Activated CD8-positive, alpha-beta memory T cell treated with anti-CD3 and anti-CD28 coated beads for 48 hours (primary cell): ENCODE measurements at places on chromosomes 16 and 17.
A peak's percentile ranks its signal among the peaks of the same experiment; 100 is the strongest.

GRCh38 chr16:73183611-73184092, 135.7 kb upstream of the ZFHX3 start:
- DNase-seq, result no peak

GRCh38 chr16:86664522-86665318, 86.4 kb downstream of the FOXL1 start:
- DNase-seq, result peak; percentile 32

DNA sequence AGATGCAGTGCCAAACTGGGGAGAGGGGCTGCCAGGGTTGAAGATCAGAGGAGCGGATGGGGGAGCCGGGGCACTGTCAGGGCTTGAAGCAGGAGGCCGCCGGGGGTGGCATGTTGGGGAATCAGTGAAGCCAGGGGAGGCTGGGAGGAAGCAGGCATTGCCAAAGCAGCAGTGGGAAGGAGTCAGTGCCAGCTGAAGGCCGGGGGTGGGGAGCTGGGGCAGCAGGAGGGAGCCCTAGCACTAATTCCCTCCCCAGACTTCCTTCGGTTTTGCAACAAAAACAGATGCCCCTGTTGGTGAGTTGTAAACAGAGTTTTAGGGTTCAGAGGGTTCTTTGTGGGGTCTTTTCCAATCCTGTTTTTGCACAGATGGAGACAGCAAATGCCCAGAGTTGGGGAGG, 10.9 kb upstream of the TAC4 start:
- no peak for DNase-seq

DNA sequence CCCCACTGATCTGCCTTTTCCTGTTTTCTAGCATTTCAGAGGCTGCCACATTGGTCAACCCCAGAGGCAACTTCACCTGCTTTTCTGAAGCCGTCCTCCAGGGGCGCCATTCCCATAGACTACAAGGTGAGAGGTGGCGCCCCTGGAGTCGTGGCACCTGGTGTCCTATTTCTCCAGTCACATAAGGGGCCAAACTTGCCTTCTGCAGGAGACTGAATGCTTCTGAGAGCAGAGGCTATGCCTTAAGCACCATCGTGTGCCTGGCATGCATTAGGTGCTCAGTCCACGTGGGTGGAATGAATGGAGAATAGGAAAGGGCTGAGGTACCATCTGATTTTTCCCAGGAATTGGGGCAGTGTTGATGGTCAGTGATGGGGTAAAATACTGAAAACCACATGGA, 164.8 kb downstream of the HAPSTR1 start:
- peak; percentile 7 for DNase-seq

DNA sequence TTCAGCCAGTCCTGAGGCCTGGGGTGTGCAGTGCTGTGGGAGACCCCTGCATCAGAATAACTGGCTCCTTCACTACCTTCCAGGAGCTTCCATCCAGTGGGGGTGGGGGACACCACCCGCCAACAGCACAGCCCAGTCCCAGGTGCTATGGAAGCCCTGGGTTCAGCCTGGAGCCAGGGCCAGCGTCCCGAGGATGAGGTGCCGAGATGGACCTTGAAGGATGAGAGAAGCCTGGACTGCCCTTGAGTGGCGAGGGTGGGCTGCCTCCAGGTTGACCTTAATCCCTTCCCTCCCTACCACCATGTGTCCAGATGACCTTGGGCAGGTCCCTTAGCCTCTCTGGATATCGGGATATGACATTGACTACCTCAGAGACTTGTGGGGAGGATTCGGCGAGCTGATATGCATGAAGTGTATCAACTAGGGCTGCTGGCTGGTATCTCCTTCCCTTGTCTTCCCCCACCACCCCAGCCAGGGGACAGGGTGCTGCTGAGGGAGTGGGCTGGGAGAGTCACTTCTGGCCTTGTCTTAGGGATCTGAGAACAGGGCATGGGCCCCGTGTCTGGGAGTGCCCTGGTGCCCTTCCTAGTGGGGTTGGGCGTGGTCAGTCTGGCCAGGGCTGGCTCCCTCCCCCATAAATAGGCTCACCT, 14.2 kb upstream of the LASP1NB start:
- DNase-seq, result no peak

DNA sequence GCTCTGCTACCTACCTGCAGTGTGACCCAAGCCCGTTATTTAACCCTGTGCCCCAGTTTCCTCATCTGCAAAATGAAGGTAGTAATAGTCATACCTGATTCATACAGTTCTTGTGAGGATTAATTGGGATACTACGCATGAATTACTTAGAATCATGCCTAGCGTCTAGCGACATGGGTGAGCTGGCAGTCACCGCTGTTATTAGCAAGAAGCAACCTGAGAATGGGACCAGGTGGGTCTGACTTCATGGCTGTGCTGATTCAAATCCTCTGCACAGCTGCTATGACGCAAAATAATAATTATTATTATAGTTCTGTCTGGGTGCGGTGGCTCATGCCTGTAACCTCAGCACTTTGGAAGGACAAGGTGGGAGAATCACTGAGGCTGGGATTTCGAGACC, 7.9 kb downstream of the SOCS1 start:
- no peak for DNase-seq
